ENCODE measurements at places on chromosomes 2 and 18. TPM values are rescaled to one million over a fixed set of nuclear protein-coding genes. Genes with fewer than 3 reads are reported as not detected.

Gene NT5DC4
- not detected for total RNA-seq

Gene INPP1
- total RNA-seq, result 21.0 TPM

Gene RAPH1
- 60.0 TPM for total RNA-seq

Gene ALLC
- 16.6 TPM for total RNA-seq

Gene LYG1
- total RNA-seq, result 2.7 TPM

- no peak for DNase-seq
- no peak overlapping the region for H3K27ac ChIP-seq
These were observed 23.4 kb upstream of the IL36G start for GRCh38 chr2:112954364-112954763.

DNA sequence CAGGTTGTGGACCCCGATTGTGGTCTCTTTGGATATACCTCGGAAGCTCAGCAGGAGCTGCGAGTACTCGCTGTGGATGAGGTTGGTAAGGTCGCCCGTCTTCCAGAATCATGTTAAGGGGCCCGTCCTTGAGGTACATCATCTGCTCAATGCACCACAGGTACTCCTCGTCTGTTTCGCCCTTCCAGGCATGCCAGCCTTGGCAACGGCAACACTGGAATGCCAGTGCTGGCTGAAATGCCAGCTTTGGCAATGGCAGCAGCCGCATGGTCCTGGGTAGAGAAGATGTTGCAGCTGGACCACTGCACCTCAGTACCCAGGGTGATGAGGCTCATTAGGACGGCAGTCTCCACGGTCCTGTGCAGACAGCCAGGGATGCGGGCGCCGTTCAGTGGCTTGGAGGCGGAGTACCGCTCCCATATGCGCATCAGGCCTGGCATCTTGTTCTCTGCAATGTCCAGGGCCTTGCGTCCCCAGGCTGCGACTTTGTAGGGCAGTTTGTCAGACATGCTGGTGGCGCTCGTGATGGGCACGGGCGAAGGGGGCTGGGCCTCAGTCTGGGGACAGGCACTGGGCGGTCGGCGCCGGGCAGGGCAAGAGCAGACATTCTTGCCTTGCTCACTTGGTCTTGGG lies 122.2 kb upstream of the NXPH2 start:
- no peaks in the 10 kb centered on the region for H3K27me3 ChIP-seq
- H3K36me3 ChIP-seq, result no peaks in the 10 kb centered on the region
- no peaks in the 10 kb centered on the region for H3K4me1 ChIP-seq
- H3K4me3 ChIP-seq, result no peak overlapping the region
- no peak for DNase-seq
- H3K27ac ChIP-seq, result no peak overlapping the region

GRCh38 chr2:105812180-105813044 lies 67.7 kb downstream of the NCK2 start:
- peak overlapping the region; percentile 17 for H3K27ac ChIP-seq
- H3K4me1 ChIP-seq, result peaks cover 43% of the 10 kb centered on the region
- H3K36me3 ChIP-seq, result no peaks in the 10 kb centered on the region
- DNase-seq, result no peak

- H3K27me3 ChIP-seq, result no peaks in the 10 kb centered on the region
- H3K4me3 ChIP-seq, result no peak overlapping the region
- H3K36me3 ChIP-seq, result peaks cover 91% of the 10 kb centered on the region
- no peak overlapping the region for H3K27ac ChIP-seq
- DNase-seq, result no peak
These were observed 28.5 kb downstream of the EIF5B start for GRCh38 chr2:99365661-99366060.

DNA sequence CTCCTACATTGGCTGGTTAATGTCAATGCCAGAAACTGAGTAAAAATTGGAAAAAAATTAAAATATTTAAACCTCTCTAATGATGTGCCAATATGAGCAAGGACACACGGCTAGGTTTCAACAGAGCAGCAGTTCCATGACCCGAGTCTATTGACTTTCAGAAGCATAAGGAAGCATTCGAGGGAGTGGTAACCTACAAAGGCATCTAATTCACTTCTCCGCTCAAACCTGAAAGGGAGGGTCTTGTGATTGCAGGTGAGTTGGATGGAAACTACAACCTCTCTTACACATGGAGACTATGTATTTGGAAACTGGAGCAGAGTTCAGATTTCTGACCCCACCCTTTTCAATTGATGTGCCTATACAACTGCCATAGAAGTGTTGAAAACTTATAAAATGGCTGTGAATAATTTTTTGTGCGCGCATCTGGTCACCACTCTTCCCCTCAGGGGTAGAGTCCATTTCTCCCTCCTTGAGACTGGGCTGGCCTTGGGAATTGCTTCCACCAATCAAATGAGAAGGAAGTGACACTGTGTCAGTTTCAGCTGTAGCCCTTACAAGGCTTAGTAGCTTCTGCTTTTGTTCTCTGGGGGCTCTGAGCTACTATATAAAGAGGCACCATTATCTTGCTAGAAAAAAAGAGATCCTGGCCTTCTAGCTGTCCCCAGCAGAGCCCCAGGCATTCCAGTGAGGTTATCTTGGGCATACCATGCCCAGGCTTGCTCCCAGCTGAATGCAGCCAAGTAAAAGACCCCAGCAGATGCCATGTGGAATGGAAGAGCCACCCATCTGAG lies 278.0 kb downstream of the EPHA4 start:
- H3K4me3 ChIP-seq, result no peak overlapping the region
- H3K27ac ChIP-seq, result no peak overlapping the region
- H3K36me3 ChIP-seq, result no peaks in the 10 kb centered on the region

DNA sequence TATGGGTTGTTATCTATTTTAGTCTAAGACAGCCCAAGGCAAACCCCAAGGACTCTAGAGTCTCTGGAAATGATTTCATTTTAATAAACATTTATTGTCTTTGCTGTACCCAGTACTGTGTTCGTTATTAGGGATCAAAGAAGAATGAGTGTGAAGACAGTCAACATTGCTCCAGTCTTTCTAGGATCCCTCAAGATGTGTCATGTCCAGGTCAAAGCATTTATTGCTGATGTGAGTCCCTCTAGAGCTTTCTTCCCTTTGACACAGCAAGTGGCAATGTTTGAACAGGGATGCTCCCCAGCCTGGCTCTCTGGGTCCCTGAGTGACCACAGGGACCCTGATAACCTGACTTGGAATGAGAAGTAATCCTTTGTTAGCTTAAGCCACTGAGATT lies 123.1 kb upstream of the STK17B start:
- no peaks in the 10 kb centered on the region for H3K4me1 ChIP-seq
- DNase-seq, result no peak

DNA sequence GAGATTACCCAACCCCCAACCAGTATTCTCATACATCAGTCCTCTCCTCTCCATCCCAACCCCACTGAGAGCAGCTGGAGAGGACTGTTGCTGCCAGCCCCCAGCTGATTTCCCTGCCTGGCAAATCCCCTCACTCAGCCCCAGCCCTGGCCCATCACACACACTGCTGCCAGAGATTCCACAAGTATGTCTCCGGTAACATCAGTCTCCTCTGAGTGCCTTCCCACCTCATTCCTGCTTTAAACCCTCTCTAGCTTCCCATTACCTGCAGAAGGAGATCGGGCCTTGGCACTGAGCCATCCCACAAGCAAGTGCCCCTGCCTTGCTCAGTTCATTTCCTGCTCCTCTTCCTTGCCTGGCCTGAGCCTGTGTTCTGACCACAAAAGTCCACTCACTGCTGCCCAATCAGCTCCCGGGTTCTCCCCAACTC lies 50.6 kb upstream of the ZFP36L2 start:
- DNase-seq, result no peak
- H3K4me3 ChIP-seq, result no peak overlapping the region
- no peaks in the 10 kb centered on the region for H3K27me3 ChIP-seq
- H3K4me1 ChIP-seq, result peaks cover 45% of the 10 kb centered on the region
- H3K36me3 ChIP-seq, result no peaks in the 10 kb centered on the region

- H3K4me3 ChIP-seq, result no peak overlapping the region
- DNase-seq, result no peak
- no peak overlapping the region for H3K27ac ChIP-seq
- peaks cover 4% of the 10 kb centered on the region for H3K4me1 ChIP-seq
- no peaks in the 10 kb centered on the region for H3K27me3 ChIP-seq
- H3K36me3 ChIP-seq, result no peaks in the 10 kb centered on the region
These were observed 17.0 kb downstream of the CYP27A1 start for GRCh38 chr2:218798767-218799504.

GRCh38 chr2:184793176-184793575 lies 194.8 kb downstream of the ZNF804A start:
- no peaks in the 10 kb centered on the region for H3K27me3 ChIP-seq
- H3K4me3 ChIP-seq, result no peak overlapping the region
- no peak overlapping the region for H3K27ac ChIP-seq
- DNase-seq, result no peak
- H3K4me1 ChIP-seq, result no peaks in the 10 kb centered on the region

GRCh38 chr2:26493566-26493965 lies 15.6 kb upstream of the OTOF start:
- no peak overlapping the region for H3K4me3 ChIP-seq
- no peak for DNase-seq
- no peak overlapping the region for H3K27ac ChIP-seq

- no peak overlapping the region for H3K27ac ChIP-seq
- no peak overlapping the region for H3K4me3 ChIP-seq
- DNase-seq, result no peak
- H3K27me3 ChIP-seq, result no peaks in the 10 kb centered on the region
These were observed 181.0 kb upstream of the HNRNPA3 start for GRCh38 chr2:177031438-177032180.

DNA sequence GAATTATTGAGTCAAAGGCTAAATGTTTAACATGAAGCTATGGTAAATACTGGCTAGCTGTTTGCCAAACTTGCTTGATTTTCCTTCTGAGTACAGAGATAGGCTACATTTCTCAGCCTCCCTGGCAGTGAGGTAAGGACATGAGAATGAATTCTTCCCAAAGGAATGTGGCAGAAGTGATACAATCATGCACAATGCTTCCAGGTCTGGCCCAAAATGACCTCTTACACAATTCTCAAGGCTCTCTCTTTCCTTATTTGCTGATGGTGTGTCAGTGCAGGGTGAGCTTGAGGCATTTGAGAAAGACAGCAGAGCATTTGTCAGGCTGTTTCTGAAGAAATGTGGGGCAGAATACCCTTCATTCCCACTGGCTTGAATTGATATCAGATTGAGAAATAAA lies 95.6 kb upstream of the NABP1 start:
- H3K27me3 ChIP-seq, result no peaks in the 10 kb centered on the region
- H3K4me3 ChIP-seq, result no peak overlapping the region
- H3K36me3 ChIP-seq, result no peaks in the 10 kb centered on the region
- no peak overlapping the region for H3K27ac ChIP-seq
- no peaks in the 10 kb centered on the region for H3K4me1 ChIP-seq
- DNase-seq, result no peak

DNA sequence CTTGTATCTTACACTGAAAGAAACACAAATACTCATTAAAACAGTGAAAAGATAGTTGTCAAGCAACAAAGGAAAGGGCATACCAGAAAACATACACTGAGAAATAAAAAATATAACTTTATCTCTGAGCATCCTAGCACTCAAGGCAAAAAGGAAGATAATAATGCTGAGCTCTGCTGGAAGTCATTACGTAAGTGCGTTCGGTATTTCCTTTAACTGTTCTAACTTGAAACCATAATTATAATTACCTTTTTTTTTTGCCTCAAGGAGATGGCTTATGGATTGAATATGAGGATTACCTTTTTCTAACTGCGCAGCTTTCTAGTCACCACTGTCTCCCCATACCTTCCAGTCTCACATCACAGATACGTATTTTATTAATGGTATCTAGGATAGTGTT lies 308.1 kb downstream of the GBX2 start:
- no peak overlapping the region for H3K27ac ChIP-seq
- H3K4me1 ChIP-seq, result peaks cover 4% of the 10 kb centered on the region
- no peaks in the 10 kb centered on the region for H3K36me3 ChIP-seq
- no peaks in the 10 kb centered on the region for H3K27me3 ChIP-seq
- no peak overlapping the region for H3K4me3 ChIP-seq

DNA sequence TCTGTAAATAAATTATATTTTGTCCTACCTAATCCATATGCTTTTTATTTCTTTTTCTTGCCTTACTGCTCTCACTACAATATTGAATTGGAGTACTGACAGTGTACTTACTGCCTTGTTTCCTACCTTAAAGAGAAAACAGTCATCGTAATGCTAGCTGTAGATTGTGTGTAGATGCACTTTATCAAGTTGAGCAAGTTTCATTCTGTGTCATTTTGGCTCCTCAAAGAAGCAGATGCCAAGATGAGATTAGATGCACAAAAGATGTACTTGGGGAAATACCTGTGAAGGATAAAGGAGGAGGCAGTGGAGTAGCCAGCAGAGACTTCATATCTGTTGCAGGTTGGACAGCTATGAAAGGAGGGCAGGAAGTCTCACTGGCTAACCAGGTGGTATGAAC lies 145.5 kb downstream of the FTCDNL1 start:
- no peaks in the 10 kb centered on the region for H3K27me3 ChIP-seq
- H3K27ac ChIP-seq, result no peak overlapping the region
- no peaks in the 10 kb centered on the region for H3K4me1 ChIP-seq
- no peak for DNase-seq

GRCh38 chr2:58369594-58369993 lies 128.5 kb upstream of the FANCL start:
- no peaks in the 10 kb centered on the region for H3K36me3 ChIP-seq
- no peak overlapping the region for H3K27ac ChIP-seq
- no peak for DNase-seq
- no peaks in the 10 kb centered on the region for H3K4me1 ChIP-seq
- no peaks in the 10 kb centered on the region for H3K27me3 ChIP-seq

DNA sequence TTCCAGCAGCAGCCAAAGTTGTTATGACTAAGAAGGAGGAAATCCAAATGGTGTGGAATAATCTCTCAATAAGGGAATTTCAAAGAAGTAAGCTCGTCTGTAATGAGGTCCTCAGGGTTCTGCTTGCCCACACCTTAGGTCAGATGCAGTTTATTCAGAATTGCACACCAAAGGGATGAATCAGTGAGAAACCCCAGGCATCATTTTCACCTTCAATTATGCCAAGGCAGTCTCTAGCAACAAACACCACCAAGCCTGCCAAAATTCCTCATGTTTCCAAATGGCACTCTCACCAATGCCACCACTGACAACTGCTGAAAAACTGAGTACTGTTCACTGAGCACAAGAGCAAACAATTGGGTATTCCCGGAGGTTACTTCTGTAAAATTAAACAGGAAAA lies 43.6 kb downstream of the KCNG3 start:
- no peak for DNase-seq
- H3K36me3 ChIP-seq, result no peaks in the 10 kb centered on the region
- no peaks in the 10 kb centered on the region for H3K27me3 ChIP-seq
- H3K27ac ChIP-seq, result no peak overlapping the region
- H3K4me1 ChIP-seq, result peaks cover 3% of the 10 kb centered on the region

DNA sequence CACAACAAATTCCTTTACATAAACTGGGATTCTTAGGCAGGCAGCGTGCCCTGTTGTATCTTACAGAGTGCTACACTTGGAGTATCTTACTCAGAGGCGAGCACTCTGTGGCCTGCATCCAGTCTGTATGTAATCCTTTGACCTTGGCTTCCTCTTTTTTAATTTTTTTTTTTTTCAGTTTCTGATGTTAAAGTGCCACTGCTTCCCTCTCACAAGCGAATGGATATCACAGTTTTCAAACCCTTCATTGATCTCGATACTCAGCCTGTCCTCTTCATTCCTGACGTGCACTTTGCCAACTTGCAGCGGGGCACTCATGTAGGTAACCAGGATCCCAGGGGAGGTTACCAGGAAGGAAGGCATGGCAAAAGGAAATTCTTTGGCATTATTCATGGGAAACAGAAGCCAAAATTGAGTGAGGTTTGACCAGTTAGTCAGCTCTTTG lies 40.4 kb downstream of the GRHL1 start:
- H3K27ac ChIP-seq, result peak overlapping the region; percentile 58
- no peaks in the 10 kb centered on the region for H3K36me3 ChIP-seq
- H3K4me1 ChIP-seq, result peaks cover 4% of the 10 kb centered on the region
- no peaks in the 10 kb centered on the region for H3K27me3 ChIP-seq
- no peak for DNase-seq

All from tibial nerve (tissue), 4 donors.